ENCODE measurements at places on chromosomes 5 and 9.

DNA sequence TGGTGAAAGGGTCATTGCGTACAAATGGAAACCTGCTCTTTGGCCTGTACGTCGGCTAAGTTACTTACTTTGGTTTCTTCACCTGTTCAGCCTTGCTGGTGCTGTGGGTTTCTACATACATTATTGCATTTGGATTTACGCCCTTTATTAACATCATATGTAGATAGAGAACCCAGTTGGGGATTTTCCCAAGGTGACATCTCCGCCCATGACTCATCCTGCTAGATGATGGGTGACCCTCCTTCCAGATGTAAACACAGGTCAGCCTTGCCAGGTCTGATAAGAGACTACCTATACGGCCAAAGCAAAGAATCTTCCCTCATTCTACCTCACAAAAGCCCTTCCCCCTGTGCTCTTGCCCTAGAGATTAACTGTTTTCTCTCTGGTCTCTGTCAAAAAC, 360.9 kb downstream of the KDM4C start:
- DNase-seq, result no peak

- peak; percentile 7 for DNase-seq
Measured at GRCh38 chr5:73454379-73455036, 5.9 kb upstream of the FOXD1 start.

DNA sequence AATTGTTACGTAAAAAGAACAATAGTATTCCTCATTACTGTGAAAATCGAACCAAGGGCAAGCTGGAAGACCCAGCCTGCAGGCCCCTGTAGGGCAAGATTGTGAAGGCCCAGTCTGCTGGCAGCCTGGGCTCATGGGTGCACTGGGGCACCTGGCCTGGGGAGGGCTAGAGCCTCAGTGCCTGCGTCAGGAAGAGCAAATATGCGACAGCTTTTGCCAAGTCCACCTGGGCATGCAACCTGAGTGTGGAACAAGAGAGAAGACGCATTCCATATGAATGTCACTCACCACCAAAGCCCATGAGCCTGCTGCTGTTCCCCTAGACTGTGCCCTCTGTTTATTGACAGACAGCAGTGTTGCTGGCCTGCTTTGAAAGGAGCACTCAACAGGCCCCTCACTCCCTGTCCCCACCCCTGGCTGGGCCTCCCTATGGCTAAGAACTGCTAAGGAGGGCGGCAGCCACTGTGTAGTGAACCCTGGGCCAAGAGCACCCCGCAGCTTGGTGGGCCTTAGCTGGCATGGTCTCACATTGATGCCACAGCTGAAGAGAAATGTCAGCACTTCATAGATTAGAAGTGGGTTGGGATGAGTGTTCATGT, 28.2 kb downstream of the PSD2 start:
- no peak for DNase-seq

GRCh38 chr9:99694393-99694792, 127.3 kb upstream of the NR4A3 start:
- DNase-seq, result no peak

All from MV-4-11 (cell line).